PC-3 (cell line): ENCODE measurements at places on chromosomes 7 and 10. TPM values are rescaled to one million over a fixed set of nuclear protein-coding genes. Genes with fewer than 3 reads are reported as not detected.

The EBLN1 gene
- total RNA-seq = not detected in 2 replicates

- H3K27me3 ChIP-seq = no peaks in the 10 kb centered on the region
- no peak overlapping the region; the same call in 1 of the 2 replicates for H3K4me3 ChIP-seq
- H3K27ac ChIP-seq = peak overlapping the region; percentile 13; the same call in 1 of the 2 replicates
- peaks cover 34% of the 10 kb centered on the region for H3K36me3 ChIP-seq
- H3K4me1 ChIP-seq = peaks cover 14% of the 10 kb centered on the region
These were observed 64.3 kb downstream of the EZH2 start for GRCh38 chr7:148819697-148820360.

The AZGP1 gene
- total RNA-seq = 0.18 TPM in 1 of 2 replicates, not detected in the other

- H3K4me3 ChIP-seq = no peak overlapping the region
- peaks cover 38% of the 10 kb centered on the region for H3K27me3 ChIP-seq
- H3K4me1 ChIP-seq = no peaks in the 10 kb centered on the region
These were observed 51.9 kb upstream of the CFAP46 start for GRCh38 chr10:132994185-132994796.

The KAZALD1 gene
- 24.9 and 25.1 TPM in 2 replicates for total RNA-seq

The ZNF518A gene
- total RNA-seq = 0.69 TPM in 2 replicates

The CLRN3 gene
- total RNA-seq = not detected in 2 replicates

The IFIT2 gene
- total RNA-seq = 6.9 and 8.6 TPM in 2 replicates

- no peaks in the 10 kb centered on the region for H3K4me1 ChIP-seq
- no peak overlapping the region for H3K4me3 ChIP-seq
- no peak overlapping the region for H3K27ac ChIP-seq
- no peaks in the 10 kb centered on the region for H3K36me3 ChIP-seq
- no peaks in the 10 kb centered on the region; the same call in 1 of the 2 replicates for H3K27me3 ChIP-seq
- DNase-seq = no peak
These were observed 22.9 kb downstream of the CRHR2 start for GRCh38 chr7:30659312-30659711.

DNA sequence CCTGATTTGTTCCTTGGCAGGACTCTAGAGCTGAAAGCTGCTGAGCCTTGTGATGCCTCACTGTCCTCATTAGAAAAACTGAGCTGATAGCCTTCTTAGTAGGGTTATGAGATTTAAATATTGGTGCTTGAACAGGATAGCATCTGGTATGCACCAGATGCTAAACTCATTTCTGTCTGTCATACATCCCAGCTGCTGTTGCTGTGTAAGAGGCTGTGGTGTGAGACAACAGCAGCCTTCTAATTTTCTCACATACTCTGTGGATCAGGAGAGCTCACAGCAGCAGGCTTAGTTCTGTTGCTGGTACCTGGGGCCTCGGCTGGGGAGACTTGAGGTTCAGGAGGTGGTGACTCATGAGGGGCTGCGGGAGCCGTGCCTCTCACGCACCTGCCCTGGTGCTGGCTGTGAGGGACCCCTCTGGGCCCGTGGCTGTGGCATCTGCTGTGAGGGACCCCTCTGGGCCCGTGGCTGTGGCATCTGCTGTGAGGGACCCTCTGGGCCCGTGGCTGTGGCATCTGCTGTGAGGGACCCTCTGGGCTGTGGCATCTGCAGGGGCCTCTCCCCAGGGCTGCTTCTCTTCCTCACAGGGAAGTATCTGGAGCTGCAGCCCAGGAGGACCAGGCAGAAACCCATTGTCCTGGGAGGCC lies 12.5 kb downstream of the DYNC2I1 start:
- no peaks in the 10 kb centered on the region; the same call in 1 of the 2 replicates for H3K36me3 ChIP-seq
- no peak overlapping the region for H3K4me3 ChIP-seq
- H3K27me3 ChIP-seq = no peaks in the 10 kb centered on the region
- H3K27ac ChIP-seq = no peak overlapping the region

DNA sequence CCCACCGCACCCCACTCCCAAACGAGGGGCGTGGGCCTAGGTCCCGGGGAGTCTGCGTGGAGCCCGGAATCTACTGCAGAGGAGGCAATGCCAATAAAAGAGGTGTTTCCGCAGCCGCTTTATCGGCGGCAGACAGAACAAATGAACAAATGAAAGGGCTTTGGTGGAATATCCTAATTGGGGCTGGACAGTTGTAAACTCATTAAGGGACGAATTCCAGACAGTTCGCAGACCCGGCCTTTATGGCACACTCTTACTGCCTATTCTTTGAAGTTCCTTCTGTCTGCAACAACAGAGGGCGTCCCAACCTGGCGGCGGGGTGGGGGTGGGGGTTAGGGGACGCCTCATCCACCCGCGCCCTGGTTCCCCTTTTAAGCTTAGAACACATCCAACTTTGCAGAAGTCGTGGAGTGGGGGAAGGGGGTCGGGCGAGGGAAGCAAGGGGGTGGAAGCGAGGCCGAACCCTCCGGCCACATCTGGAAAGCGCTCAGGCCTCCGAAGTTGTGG lies 4.1 kb downstream of the HOXA9 start:
- peaks cover 15% of the 10 kb centered on the region for H3K4me1 ChIP-seq
- no peaks in the 10 kb centered on the region for H3K27me3 ChIP-seq
- no peak for DNase-seq
- H3K27ac ChIP-seq = peak overlapping the region; percentile 97
- H3K36me3 ChIP-seq = peaks cover 23% of the 10 kb centered on the region
- H3K4me3 ChIP-seq = peak overlapping the region; percentile 84

DNA sequence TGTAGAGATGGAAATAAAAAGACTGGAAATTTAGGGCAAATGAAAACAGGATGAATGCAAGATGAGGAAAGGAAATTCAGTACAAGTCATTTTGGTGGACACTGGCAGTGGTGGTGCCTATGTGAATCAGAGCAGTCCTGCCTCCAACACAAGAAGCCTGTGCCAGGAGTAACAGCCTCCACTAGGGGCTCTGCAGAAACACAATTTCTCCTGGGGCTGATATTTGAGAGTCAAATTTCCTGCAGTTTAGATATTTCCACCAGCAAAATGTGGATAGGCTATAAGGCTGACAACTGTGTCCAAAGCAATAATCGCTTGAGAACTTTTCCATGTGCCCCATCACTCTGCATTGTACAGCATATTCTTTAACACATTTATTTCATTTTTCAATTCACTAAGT lies 4.7 kb upstream of the PLXDC2 start:
- no peaks in the 10 kb centered on the region for H3K36me3 ChIP-seq
- peaks cover 27% of the 10 kb centered on the region for H3K27me3 ChIP-seq
- H3K4me1 ChIP-seq = no peaks in the 10 kb centered on the region
- H3K27ac ChIP-seq = no peak overlapping the region
- H3K4me3 ChIP-seq = no peak overlapping the region

DNA sequence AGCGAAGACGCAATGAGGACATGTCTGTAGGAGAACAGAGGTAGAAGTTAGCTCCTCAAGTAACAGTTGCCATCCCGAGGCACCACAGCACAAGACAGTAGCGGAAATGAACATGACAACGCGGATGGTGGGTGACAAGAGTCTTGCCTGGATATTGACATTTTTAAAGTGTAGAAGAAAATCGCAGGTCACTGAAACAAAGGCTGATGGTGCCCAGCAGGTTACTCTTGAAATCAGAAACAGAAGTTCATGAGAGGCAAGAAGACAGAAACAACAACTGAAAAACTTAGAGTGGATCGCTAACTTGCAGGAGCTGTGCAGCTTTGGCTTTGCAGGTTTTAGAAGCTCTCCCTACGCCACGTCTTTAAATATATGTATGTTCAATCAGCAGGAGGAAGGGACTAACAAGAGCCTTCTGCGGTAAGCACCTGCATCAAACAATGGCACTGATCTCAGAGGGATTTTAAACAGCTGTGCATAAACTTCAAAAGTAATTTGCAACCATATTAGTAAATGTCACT lies 1.8 kb downstream of the PRKCQ start:
- no peak for DNase-seq
- H3K36me3 ChIP-seq = no peaks in the 10 kb centered on the region
- peaks cover 49% of the 10 kb centered on the region for H3K27me3 ChIP-seq
- H3K4me1 ChIP-seq = no peaks in the 10 kb centered on the region
- no peak overlapping the region for H3K27ac ChIP-seq

DNA sequence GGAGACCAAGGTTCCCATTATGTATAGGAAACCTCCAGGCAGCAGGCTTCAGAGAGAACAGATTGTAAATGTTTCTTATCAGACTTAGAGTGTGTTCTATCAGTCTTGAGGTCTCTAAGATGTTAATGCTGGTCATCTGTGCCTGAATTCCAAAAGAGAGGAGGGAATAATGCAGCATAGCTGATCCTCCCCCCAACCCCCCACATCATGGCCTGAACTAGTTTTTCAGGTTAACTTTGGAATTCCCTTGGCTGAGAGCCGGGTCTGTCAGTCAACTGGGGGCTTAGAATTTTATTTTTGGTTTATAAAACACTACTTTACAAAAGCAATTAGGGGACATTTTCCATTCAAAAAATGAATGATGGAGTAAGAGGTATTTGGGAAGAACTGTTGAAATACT lies 184.3 kb downstream of the NEBL start:
- no peaks in the 10 kb centered on the region for H3K36me3 ChIP-seq
- H3K4me3 ChIP-seq = no peak overlapping the region
- H3K27me3 ChIP-seq = no peaks in the 10 kb centered on the region
- DNase-seq = no peak

- H3K4me3 ChIP-seq = no peak overlapping the region
- no peaks in the 10 kb centered on the region for H3K27me3 ChIP-seq
- peaks cover 28% of the 10 kb centered on the region for H3K4me1 ChIP-seq
- DNase-seq = no peak
These were observed 16.6 kb upstream of the PDGFA start for GRCh38 chr7:536231-536630.
